Gastroesophageal sphincter (tissue), 4 donors: ENCODE measurements at places on chromosomes 11 and 22.

- ATAC-seq: no peak
These were observed 6.6 kb downstream of the SHANK2 start for GRCh38 chr11:71245601-71246391.

GRCh38 chr11:3085052-3085451 lies 27.8 kb upstream of the CARS1 start:
- ATAC-seq: no peak

DNA sequence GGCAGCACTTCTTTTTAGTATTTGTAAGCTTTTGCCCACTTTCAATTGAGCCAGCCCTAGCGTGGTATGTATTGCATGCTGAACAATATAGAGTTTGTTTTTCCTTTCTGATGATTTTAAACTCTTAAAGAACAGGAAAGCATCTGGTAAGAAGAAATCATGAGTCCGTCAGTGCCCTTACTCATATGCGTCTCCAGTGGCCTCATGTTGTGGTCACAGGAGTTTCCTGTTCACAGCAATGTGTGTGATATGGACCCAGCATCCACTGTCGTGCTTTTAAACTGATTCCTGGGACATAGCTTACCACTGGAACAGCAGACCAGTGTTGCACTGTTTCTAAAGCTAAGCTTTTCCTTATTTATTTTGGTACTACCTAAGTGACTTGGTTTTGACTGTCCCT lies 40.1 kb downstream of the BID start:
- no peak for ATAC-seq

DNA sequence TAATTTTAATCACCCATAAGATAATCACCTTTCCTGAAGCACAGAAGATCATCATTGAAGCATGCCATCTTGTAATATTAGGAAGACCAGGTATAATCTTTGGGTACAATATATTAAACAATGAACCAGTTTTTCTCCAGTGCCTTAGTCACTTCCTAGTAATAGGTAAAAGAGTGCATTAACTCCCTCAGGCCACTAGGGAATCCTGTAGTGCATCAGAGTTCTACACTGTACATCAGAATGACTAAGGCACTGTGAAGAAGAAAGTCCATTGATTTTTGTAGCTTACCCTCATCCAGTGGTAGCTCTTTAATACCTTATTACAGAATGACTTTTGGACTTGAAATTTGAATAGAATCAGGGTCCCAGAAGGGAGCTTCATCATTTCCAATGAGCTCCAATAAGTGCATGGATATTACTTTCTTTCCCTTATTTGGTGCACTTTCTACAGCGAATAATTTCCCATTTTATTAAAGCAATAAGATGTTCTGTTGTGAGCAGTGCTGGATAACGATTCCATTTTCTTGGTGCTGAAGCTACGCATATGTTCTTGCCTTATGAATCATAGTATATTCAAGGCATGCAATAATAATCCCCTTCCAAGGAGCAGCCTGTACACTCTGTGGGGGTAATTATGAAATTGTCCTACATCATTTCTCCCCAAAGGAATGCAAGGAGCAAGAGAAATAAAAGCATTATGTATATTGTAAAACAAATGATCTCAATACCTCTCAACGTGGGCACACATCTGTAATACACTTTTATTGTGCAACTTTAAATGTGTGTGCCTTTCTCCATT lies 4.7 kb downstream of the C11orf87 start:
- ATAC-seq: no peak

- peak; percentile 80 for ATAC-seq
These were observed 26.6 kb downstream of the EMID1 start for GRCh38 chr22:29231971-29232959.

GRCh38 chr22:45225732-45226502 lies 14.8 kb downstream of the KIAA0930 start:
- ATAC-seq: peak; percentile 82

GRCh38 chr11:26929806-26930517 lies 64.0 kb upstream of the FIBIN start:
- ATAC-seq: no peak
